MCF 10A (cell line): ENCODE measurements at places on chromosomes 13 and 19.

- DNase-seq = no peak
These were observed 19.7 kb downstream of the ADGRE3 start for GRCh38 chr19:14654786-14655560.

DNA sequence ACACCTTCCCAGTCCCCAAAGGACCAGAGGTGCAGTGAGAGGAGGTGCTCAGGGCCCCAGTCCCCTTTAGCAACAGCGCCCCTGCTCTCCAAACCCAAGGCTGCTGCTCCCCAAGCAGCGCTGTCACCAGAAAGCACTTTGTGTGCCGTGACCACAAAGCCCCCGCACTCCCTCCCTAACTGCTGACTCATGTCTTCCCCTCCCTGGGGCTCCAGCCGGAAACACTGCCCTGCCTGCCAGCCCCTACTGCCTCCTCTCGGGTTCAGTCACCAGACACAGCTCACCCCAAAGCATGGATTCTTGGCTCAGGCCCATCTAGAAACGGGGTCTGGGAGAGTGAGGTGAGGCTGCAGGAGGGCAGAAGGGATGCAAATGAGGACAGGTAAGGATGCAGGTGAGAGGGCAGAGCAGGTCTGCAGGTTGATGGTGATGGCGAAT, 4.9 kb upstream of the TNFSF14 start:
- DNase-seq = peak; percentile 83

DNA sequence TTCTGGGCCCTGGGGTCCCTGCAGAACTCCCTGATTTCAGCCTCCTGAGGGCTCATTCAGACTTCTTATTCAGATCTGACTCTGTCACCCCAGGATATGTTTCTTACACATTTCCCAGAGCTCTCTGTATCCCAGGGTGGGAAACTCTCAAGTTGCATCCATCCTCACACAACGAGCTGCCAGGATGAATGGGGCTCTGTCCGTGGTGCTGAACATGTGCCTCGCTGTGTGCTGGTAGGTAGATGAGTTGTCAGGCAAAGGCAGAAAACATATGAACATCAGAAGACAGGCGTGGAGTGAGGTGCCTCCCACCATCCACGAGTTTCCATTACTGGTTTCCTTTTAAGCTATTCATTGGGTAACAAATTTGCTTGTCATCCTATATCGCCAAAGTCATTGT, 11.4 kb upstream of the IGFL1 start:
- DNase-seq = peak; percentile 82

DNA sequence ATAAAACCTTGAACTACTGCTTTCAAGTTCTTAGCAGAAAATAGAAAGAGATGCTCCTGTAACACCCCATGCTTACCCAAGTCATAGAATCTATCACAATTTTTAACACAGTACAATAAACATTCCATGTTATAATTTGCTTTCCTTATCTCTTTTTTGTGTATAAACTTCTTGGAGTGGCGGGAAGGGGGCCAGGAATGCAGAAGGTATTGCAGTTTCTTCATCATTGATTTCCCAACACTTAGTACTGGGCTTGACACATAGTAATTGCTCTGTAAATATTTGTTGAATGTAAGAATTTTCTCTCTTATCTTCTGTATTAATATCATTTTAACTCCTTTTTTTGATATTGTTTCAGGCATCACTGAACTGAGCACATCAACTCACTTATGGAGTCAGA, 535.8 kb downstream of the KCTD12 start:
- peak; percentile 47 for DNase-seq

- peak; percentile 66 for DNase-seq
These were observed 51.3 kb upstream of the LSM14A start for GRCh38 chr19:34120846-34121639.

DNA sequence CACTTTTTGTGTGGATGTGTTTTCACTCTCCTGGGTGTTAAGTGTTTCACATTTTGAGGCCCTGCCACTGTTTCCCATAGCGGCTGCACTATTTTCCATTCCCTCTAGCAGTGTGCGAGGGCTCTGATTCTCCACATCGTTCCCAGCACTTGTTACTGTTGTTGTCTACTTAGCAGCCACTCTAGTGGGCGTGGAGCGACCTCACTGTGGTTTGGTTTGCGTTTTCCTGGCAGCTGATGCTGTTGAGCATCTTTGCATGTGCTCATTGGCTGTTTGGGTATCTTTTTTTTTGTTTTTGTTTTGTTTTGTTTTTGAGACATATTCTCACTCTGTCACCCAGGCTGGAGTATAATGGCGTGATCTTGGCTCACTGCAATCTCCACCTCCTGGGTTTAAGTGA, 14.4 kb downstream of the NAXD start:
- no peak for DNase-seq

DNA sequence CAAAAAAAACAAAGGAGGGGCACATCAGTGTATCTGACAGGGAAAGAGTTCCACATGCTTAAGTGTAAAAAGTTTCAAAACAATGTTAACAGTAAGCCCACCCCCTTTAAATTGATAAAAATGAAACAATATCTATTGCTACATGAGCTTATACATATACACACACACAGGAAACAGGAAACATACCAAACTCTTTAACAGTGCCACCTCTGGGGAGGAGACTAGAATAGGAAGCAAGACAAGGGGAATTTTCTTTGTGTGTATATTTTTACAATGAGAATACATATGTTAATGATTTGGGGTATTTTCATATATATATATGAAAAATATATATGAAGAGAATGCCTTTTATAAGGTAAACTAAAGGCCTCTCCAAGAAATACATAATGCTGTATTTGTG, 44.7 kb downstream of the TPT1 start:
- DNase-seq = no peak

GRCh38 chr13:19618977-19619376, 14.5 kb upstream of the MPHOSPH8 start:
- DNase-seq = peak; percentile 53

DNA sequence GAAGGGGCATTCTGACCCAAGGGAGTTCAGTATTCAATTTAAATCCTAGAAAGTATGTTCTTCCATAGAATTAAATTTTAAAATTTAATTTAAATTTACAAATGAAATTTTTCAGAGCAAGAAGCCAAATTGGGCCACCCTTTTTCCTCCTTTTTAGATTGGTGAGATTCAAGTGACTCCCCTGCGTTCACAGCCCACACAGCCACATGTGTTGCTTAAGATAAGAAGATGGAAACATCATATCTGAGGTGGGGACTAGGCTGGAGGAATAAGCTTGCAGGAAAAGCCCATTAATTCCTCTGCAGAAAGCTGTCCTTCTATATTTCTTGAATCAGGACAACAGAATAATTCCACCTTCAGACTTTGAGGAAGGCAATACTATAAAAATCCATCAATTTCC, 392.7 kb upstream of the ZNF507 start:
- DNase-seq = no peak

DNA sequence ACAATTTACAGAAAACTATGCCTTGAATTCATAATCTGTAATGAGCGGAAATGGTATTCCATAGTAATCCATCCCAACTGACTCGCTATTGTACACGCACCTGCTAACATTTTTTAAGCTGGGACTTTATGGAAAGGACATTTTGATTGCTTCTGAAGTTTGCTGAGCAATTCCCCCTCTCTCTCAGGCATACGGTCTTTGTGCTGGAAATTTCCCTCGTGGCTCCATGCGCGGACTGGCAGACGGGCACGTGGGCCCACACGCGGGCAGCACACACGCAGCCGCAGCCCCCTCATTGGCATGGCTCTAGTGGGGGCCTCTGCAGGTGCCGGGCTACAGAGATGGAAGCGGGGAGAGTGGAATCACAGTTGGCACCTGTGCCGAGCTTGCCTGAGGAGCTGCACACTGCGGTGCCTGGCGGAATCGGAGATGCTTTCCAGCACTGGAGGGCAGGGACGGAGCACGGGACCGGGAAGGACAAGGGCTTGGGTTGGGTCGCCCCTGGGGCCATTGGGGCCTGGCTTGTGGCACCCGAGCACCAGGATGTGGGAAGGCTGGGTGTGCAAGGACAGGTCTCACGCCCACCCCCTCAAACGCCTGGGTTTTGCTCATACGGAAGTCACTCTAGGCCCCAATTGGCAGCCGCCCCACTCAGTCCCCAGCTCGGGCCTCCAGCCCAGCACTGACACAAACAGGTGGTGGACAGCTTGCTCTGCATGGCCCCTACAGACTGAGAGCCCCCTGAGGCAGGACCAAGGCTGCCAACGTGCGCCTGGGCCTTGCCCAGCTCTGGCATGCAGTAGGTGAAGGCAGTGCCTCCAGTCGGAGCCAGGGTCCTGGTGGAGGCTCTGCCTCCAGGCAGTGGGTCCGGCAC, 30.2 kb upstream of the CCNE1 start:
- no peak for DNase-seq

DNA sequence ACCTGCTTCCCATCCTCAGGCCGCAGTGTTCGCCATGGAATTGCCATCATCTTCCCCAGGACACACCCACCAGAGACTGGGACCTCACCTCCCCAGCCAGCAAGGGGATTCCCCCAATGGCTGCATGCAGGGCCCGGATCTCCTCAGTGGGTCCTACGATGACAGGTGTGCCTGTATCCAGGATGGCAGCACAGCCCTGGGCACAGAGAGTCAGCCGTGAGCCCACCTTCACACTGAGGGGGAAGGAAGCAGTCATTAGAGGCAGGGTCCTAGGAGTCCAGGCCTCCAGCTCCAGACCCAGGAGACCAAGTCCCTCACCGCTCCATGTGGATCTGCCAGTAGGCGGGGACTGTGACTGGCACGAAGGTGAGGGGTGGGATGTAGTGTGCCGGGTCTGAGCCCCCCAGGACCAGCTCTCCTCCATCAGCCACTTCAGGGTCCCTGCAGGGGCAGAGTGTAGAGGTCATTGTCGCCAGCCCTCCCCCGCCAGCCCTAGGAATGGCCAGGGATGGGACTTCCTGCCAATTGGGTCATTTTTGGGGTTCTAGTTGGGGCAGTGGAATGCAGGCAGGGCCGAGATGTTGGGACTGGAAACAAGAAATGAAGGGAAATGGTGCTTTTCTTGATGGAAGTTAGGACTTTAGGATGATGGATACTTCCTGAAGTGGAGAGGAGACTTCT, 5.7 kb upstream of the KCNC3 start:
- DNase-seq = no peak

GRCh38 chr13:80050252-80050651, 290.7 kb downstream of the SPRY2 start:
- no peak for DNase-seq

- DNase-seq = no peak
These were observed 11.2 kb upstream of the ATG4D start for GRCh38 chr19:10532457-10532856.

DNA sequence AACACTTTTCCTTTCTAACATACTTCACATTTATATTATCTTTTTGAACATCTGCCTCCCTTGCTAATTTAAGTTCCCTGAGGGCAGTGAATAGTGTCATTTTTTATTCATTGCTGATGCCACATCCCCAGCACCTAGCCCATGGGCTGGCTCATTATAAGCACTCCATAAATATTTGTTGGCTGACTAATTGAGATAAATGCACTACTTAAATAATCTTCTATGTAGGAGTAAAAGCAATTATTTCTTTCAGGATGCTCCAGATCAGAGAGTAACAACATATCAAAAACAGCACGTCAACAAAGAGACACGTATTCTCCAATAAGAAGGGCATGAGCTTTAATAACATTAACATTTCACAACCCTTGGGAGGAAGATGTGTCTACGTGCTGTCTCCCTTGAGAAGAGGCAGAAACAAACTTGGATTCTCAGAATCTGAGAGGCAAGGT, 228.2 kb downstream of the LHFPL6 start:
- DNase-seq = no peak

DNA sequence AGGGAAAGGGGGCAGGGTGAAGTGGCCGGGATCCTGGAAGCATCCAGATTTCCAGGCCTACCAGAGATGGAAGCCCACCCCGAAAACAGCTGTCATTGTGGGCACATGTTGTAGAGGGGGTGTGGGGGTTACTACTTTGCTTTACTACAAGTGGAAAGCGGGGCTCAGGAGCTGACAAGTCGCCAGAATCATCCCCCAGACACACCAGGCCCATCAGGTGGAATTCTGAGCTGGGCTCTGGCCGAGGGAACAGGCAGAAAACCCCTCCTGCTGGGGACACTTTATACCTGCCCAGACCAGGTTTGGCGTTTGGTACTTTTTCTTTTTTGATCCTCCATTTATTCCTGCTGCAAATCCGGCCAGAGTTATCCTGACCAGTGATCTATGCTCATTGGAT, 3.8 kb downstream of the CDX2 start:
- DNase-seq = no peak

DNA sequence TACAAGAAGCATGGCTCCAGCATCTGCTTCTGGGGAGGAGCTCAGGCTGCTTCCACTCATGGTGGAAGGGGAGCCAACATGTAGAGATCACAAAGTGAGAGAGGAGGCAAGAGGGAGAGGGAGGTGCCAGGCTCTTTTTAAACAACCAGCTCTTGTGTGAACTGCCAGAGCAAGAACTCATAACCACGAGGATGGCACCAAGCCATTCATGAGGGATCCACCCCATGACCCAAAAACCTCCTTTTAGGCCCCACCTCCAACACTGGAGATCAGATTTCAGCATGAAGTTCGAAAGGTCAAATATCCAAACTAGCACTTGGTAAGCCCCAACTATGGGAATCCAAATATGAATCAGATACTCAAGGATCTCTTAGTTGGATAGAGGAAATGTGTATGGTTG, 131.2 kb downstream of the RXFP2 start:
- DNase-seq = peak; percentile 9

- DNase-seq = no peak
These were observed 462.7 kb upstream of the ZNF507 start for GRCh38 chr19:31882709-31883108.

- no peak for DNase-seq
These were observed 3.5 kb downstream of the FFAR2 start for GRCh38 chr19:35451338-35452096.

GRCh38 chr19:10001899-10002298, 8.4 kb downstream of the COL5A3 start:
- peak; percentile 30 for DNase-seq

- no peak for DNase-seq
These were observed at the start of gene PALM3 for GRCh38 chr19:14061751-14062557. Gene PALM3, minus strand, starts transcription at chr19:14062076. Its CDS starts 96 bp downstream, at chr19:14061980.

- DNase-seq = no peak
These were observed 6.2 kb downstream of the PEAK3 start for GRCh38 chr19:2275588-2276428.

DNA sequence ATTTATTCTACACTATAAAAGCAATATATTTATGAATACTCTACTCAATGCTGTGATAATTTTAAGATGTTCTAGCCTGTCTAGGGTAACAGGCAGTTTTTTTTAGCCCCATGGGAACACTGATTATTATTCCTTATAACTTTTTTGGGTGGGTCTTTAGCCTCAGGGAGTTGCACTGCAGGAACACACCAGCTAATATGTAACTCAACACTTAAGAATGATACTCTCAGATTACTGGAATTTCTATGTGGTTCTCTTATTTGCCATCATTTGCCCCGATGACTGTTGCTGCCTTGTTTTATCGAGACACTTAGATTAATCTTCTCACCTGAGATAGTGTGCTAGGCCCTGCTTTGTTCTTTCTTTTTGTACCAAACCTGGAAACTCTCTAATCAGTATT, 396.9 kb upstream of the SLITRK1 start:
- DNase-seq = no peak

- DNase-seq = peak; percentile 88
These were observed 4.9 kb upstream of the ZFP36 start for GRCh38 chr19:39401549-39402345.

DNA sequence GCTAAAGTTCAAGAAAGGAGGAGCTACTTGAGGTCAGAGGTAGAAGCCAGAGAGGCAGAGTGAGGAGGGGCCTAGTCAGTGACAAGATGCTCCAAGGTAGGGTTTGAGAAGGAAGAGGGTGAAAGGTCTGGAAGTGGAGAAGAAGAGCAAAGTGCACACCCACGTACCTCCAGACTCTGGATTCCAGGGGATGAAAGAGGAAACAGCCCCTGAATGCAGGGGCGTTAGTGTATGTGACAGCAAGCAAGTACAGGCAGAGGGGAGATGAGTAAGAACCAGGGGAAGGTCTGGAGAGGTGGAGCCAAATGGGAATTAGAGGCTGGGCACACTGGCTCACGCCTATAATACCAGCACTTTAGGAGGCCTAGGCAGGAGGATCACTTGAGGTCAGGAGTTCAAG, 8.7 kb downstream of the RPS28 start:
- DNase-seq = no peak
